ENCODE measurements at places on chromosomes 2 and 18. TPM values are rescaled to one million over a fixed set of nuclear protein-coding genes. Genes with fewer than 3 reads are reported as not detected.

IL1A gene
- total RNA-seq: under 0.01 TPM

RAB31 gene
- 18.6 TPM for total RNA-seq

TMEM17 gene
- total RNA-seq: 3.2 TPM

LOXHD1 gene
- not detected for total RNA-seq

SULT1C4 gene
- total RNA-seq: 0.53 TPM

ACOXL gene
- not detected for total RNA-seq

ITGA4 gene
- total RNA-seq: 126 TPM

TUBA3E gene
- not detected for total RNA-seq

PDCD1 gene
- not detected for total RNA-seq

SERPINB4 gene
- not detected for total RNA-seq

ALKAL2 gene
- total RNA-seq: not detected

BMP10 gene
- not detected for total RNA-seq

HOXD3 gene
- 1.7 TPM for total RNA-seq

YES1 gene
- total RNA-seq: 64.5 TPM

IMPA2 gene
- total RNA-seq: 16.8 TPM

MARCO gene
- not detected for total RNA-seq

ST6GAL2 gene
- total RNA-seq: 0.58 TPM

UGT1A3 gene
- not detected for total RNA-seq

CCDC138 gene
- 2.9 TPM for total RNA-seq

BIRC6 gene
- 55.6 TPM for total RNA-seq

EPHA4 gene
- total RNA-seq: 7.8 TPM

B3GNT7 gene
- not detected for total RNA-seq

RAPH1 gene
- total RNA-seq: 6.6 TPM

GAL3ST2 gene
- not detected for total RNA-seq
